ENCODE measurements at places on chromosomes 1 and 21.
A peak's percentile ranks its signal among the peaks of the same experiment; 100 is the strongest.

DNA sequence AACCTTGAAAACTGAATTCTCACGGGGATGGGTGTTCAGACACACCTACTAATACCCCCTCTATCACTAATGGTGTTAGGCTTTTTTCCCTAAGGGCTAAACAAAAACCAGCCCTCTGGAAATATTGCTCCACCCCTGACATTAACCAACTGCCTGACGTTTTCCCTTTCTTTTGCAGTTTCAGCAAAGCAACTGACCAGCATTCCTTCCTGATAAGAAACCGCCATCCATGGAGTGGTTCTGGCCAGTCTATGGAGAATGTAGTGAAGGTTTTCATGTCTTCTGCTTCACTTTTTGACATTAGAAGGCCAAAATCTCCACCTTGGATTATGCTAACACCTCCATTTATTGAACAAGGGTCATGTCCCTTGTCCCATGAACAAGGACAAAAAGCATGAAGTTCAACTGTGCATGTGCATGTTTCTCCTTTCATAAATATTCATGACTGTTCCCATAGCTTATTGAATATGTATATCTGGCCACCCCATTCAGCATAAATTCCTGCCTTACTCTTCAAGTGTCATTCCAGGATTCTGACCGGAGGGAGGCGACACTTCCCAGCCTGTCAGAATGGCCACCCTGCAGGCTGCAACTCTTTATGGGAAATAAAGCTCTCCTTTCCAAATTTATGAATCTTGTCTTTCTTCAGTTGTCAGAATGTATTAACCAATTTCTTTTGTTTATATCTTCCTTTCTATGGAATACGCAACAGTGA lies 314.3 kb downstream of the HHIPL2 start:
- no peak for DNase-seq

DNA sequence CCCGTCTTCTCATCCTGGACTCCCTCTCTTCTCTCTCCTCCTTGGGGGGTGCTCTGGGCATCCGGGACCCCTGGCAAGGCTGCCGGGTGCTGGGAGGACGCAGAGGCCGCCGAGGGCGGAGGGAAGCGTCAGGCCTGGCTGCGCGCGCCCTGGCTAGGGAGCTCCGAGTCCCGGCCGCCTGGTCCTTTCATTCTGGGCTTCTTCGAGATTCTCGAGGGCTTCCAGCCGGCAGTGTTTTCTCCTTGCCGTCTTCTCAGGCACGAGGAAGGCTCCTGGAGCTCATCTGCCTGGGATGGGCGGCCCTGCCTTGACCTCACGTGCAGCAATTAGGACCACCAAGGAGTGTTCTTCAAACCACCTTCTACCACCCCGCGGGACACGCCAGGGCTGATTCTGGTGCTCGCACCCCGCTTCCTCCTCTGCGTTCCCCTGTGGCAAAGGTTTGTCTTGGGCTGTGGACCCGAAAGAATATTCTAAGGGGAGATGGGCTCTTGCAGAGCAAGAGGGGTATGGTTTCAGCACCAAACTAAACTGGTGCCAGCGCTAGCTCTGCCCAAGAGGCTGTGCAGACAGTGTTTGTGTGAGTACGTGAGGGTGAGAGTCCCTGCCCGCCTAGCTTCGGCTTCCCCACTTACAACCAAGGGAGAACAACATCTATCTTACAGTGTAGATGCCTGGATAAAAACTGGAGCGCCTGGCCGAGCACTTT lies 36.5 kb downstream of the PIK3CD start:
- DNase-seq, result no peak

GRCh38 chr1:204977318-204977717 lies 65.7 kb upstream of the CNTN2 start:
- no peak for DNase-seq

DNA sequence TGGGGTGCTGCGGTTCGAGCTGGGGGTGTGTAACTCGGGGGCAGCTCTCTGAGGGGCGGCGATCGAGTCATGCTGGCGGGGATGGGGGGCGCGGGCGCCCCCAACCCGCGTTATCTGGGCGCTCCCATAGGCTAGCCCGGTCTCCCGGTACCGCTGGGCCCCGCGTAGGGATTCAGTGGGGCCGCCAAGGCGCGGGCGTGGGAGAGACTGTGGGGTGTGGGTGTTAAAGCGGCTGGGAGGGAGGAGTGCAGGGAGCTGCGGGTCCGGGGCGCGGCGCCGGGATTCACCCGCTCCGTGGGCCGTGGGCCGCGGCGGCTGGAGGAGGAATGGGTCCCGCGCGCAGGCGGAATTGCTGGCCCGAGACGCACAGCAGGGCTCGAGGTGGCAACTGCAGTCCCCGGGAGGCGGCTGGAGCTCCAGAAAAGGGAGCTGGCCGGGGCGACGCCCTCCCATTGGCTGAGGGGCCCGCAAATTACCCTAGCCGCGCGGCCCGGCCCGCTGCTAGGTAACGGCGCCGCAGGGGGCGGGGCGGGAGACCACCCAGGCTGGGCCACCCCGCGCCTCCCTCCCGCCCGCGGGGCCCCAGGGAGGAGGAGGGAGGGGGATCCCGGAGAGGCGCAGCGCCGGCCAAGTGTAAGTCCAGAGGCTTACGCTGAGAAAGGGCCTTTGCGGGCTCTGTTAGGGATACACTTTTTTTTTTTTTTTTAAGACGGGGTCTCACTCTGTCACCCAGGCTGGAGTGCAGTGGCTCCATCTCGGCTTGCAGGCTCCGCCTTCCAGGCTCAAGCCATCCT lies at the start of gene PTCH2:
TSS of gene PTCH2 (minus strand) at position 392 of the 794 bp plus-strand sequence. CDS start at position 71, 321 bp downstream.
- peak; percentile 81 for DNase-seq

GRCh38 chr1:47611992-47612391 lies 174.1 kb downstream of the FOXD2 start:
- no peak for DNase-seq

GRCh38 chr1:64801851-64802523 lies 57.1 kb downstream of the RAVER2 start:
- DNase-seq, result no peak

DNA sequence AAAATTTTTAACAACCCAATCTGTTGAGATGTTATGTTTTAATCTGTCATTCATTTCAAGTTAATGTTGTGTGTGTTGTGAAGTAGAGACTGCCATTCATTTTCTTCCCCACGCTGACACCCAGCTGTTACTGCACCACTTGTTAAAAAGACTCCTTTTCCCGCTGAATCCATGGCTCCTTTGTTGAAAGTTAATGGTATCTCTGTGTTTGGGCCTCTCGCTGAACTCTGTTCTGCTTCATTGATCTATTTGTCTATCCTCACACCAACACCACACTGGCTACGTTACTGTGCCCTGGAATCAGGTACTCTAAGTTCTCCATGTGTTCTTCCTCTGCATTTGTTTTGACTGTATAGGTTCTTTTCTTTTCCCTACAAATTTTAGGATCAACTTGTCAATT lies 58.2 kb downstream of the PDE9A start:
- DNase-seq, result no peak

- no peak for DNase-seq
Measured at GRCh38 chr1:67696708-67697107, 11.7 kb downstream of the GADD45A start.

GRCh38 chr21:35940074-35940927 lies 120.0 kb downstream of the SETD4 start:
- peak; percentile 66 for DNase-seq

DNA sequence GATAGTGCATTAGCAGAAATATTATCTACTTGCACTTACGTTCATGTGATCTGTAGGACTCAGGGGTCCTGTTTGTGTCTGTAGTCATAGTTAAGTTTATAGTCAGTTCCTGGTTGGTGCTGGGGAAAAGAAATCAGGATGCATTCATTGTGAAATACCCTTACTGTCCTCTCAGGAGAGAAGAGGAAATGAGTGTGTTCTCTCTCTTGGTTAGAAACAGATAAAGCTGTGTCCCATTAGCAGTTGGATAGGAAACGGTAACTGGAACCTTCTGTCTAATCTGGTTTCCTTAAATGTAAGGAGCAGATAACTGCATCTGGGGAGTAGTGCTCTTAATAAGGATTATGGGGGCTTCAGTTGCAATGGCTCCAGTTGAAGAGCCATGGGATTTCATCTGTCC lies 8.9 kb downstream of the SDCCAG8 start:
- no peak for DNase-seq
